ENCODE measurements at places on chromosomes 7 and 10.
A peak's percentile ranks its signal among the peaks of the same experiment; 100 is the strongest.

- DNase-seq: no peak
Measured at GRCh38 chr10:76301950-76302349, 870.5 kb downstream of the LRMDA start.

DNA sequence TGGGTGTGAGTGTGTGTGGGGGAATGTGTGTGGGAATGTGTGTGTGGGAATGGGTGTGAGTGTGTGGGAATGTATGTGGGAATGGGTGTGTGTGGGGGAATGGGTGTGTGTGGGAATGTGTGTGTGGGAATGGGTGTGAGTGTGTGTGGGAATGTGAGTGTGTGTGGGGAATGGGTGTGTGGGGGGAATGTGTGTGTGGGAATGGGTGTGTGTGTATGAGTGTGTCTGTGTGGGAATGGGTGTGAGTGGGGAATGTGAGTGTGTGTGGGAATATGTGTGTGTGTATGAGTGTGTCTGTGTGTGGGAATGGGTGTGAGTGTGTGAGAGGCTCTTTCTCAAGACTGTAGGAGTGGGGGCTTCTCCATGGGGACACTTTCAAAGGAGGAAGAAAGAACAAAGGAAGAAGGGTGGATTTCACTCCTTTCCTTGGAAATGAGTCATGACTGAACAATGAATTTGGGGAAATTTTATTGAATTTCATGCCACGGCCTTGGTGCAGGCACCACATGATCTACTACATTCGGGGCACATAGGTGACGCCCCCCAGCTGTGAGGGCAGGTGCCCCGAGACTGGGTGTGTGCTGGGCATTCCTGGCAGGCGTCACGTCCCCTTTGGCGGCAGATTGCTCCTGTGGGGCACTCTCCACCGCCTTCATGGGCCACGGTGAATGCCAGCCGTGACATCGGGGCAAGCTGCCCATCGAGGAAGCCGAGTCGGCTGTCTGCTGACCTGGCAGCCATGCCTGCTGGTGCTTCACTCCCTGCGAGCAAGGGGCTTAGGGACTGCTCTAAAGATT lies 88.8 kb upstream of the INSIG1 start:
- no peak for DNase-seq

DNA sequence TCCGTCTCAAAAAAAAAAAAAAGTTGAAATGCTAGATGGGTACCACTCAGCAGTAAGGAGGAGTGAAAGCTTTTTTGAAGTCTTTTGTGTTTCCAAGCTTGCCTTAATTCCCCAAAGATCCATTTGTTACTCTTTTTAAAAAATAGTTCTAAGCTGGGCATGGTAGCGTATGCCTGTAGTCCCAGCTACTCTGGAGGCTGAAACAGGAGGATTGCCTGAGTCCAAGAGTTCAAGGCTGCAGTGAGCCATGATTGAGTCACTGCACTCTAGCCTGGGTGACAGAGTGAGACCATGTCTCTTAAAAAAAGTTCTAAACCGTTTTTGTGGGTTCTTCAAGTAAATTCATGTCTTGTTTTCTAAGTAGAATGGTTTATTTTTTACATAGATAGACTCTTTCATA lies 5.3 kb downstream of the TBC1D12 start:
- DNase-seq: no peak

DNA sequence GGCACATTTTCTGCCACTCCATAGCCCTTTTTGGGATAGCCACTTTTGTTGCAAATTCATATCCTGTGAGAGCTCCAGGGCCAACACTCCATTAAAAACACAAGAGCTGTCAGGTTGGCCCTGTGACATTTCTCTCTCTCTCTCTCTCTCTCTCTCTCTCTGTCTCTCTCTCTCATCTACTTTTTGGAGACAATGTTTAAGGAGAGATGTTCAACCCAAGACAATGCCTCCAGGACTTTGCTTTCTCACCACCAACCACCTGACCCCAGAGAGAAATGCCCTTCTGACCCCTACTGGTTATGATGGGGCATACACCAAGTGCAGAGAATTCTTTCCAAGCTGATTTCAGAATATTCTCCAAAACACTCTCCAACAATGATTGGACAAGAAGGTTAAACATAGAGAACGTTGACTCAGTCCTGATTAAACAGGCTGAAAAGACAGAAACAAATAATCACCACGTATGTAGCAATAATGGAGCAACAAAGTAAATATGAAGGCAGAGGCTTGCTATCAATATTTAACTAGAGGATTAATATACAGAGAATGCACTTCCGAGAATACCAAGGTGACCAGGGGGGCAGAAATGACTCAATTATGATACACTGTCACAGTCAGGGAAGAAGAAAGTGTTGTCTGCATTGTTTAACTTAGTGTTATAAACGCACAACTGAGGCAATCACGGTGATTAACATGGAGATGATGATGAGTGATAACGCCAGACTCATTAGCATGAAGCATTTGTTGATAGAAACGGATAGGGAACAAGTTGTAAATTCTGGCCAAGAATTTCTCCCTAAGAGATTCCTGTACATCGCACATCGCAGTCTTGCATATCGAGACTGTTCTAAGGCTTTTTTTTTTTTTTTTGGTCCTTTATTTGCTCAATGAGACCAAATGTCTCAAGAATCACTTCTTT lies 178.5 kb downstream of the NRP1 start:
- DNase-seq: peak; percentile 91

DNA sequence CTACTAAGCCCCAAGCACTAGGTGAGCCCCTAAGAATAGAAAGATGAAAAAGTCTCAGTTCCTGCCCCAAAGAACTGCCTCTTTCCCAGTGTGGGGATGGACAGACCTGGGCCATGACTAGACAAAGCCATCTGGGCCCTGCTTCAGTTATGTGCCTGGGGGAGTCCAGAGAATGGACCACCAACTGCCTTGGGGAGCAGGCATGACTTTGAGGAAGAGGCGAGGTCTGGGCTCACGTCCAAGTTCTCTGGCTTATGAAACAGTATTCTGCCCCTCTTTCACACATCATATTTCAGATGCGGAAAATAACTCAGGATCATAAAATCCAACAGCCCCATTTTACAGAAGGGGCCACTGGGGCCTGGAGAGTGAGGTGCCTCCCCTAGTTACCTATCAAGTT lies 80.3 kb downstream of the PLXNA4 start:
- DNase-seq: no peak

DNA sequence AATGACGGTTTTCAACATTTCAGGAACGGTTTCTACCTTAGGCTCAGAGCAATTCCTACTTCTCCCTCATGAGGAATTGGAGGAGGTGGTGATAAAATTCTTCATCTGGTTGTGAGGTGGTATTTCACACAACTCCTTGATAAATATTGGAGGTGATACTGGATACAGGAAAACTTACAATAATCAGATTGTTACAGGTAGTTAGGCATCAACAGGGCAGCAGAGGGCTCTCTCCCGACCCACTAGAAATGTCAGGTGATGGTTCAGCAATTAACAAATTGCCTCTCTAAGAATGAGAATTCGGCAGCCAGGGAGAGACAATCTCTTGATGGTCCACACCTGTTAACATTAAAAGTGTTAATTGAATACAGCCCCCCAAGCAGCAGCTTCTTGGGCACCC lies 22.6 kb downstream of the ZNF786 start:
- no peak for DNase-seq

- DNase-seq: no peak
Measured at GRCh38 chr10:482051-482501, 207.4 kb downstream of the DIP2C start.

- DNase-seq: no peak
Measured at GRCh38 chr7:127761196-127761595, 109.2 kb downstream of the SND1 start.

DNA sequence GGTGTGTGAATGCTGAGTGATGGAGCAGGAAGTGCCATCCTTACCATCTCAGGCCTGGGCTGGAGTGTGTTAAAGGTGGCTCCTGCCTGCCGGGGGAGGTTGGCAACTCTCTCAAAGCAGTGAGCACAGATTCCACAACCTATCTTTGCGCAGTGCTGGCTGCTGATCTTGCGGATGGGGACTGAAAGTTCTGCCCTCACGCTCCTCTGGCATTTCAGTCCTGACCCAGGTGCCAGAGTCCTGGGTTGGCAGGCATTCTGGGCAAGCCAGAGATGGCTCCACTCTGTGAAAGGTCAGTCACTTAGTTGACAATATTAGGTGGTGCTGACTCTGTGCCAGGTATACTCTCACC lies 315.5 kb downstream of the RPS24 start:
- no peak for DNase-seq

DNA sequence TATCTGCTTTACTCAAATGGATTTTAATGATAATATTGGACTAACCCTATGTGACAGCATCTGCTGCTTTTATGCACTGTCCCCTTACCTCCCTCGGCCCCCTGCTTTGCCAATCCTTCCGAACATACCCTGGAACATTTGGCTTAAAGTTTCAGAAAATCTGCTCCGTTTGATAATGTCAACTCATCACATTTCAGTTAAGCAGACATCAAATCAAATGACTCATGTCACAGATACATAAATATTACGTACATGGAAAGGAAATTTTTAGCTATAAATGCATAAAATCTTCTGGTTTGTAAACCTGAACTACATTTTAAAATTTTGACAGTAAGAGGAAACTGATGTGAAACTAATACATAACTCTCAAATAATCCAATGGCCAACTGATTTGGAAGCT lies 98.2 kb downstream of the CNTNAP2 start:
- no peak for DNase-seq

- DNase-seq: peak; percentile 8
Measured at GRCh38 chr7:82542665-82543064, 99.1 kb upstream of the CACNA2D1 start.

- peak; percentile 14 for DNase-seq
Measured at GRCh38 chr7:13414661-13415107, 574.8 kb downstream of the ETV1 start.

Data from epithelial cell of prostate (primary cell).